Mesothelial cell of epicardium (in vitro differentiated cells): ENCODE measurements at places on chromosomes 3 and 15.

- no peak for DNase-seq
Observed at GRCh38 chr15:73982222-73982962, 9.7 kb downstream of the STOML1 start.

GRCh38 chr3:56064684-56065083, 403.6 kb downstream of the ERC2 start:
- no peak for DNase-seq

DNA sequence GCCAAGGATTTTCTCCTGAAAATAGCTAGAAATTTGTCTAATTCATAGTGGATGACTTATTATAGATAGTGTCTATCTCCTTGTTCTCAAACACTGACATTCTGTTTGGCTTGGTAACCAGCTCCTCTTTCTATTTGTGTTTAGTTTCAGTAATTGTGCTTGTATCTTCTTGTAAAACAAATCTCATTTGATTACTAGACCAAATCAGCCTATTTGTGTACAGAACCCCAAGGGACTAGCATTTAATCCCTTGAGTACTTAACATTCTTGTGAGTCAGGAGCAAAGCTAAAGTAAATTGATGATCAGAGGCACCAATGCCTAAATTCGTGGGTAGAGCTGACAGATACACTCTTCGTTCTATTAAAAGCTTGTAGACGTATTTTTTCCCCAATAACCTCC, 306.5 kb upstream of the SLITRK3 start:
- no peak for DNase-seq

DNA sequence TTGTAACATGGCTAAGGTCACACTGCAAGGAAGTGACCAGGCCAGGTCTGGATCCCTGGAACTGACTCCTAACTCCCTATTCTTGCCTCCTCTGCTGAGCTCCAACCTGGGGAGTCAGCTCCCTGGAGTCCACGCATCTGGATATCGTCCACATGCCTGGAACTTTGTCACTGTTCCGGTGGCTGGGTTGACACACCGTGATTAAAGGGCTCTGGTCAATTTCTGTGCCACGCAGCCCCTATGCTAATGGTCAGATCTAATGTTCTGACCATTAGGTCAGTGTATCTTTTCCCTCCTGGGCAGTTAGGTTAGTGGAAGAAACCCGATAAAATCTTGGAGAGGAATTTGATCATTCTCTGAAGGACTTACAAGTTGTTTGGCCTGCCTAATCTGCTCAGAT, 1.6 kb upstream of the TPM1 start:
- no peak for DNase-seq

DNA sequence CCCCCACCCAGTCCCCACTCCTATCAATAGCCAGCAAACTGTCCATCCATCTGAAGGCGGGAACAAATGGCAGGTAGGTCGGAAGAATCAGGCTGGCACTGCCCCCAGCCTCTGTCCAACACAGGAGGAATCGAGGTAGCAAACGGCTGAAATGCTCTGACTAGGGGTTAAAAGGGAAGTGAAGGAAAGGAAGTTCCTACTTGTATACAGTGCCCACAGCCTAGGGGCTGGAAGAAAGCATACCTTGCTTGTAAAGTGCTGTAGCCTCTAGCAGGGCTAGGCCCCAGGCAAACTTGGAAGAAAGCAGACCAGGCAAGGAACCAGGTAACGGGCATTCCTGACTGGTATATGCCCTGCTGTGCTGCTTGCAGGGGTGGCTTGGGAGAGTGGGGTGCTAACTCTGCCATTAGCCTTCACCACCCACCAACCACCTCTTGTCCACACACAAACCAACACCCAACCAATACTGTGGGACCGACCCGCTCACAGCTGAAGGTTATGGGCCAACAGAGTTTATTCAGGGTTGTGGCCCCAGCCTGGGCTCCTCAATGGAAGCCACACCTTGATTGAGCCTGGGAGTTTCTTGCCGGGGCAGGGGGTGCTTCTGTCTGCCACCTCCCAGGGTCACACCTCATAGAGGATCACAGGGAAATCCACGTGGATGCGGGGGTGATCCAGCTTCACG, 2.4 kb downstream of the TUSC2 start:
- DNase-seq: no peak

GRCh38 chr3:178291574-178292370, 244.5 kb upstream of the KCNMB2 start:
- no peak for DNase-seq

GRCh38 chr3:194322678-194323211, 28.4 kb downstream of the CPN2 start:
- DNase-seq: no peak

DNA sequence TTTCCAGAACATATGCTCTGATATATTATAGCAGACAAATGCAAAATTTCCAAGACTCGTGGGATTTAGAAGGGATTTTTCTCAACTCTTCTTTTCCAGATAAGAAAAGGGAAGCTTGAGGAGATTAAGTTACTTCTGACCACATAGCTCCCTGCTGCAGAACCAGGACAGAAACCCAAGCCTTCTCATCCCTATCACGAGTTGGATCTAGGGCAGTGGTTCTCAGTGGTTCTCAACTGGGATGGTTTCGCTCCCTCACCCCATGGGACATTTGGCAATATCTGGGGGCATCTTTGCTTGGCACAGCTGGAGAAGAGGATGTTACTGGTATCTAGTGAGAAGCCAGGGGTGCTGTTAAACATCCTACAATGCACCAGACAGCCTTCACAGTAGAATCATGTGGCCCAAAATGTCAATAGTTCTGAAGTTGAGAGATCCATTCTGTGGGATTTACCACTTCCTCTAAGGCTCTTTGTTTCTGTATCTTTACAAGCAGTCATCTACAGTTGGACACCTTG, 64.2 kb downstream of the LIPC start:
- no peak for DNase-seq

DNA sequence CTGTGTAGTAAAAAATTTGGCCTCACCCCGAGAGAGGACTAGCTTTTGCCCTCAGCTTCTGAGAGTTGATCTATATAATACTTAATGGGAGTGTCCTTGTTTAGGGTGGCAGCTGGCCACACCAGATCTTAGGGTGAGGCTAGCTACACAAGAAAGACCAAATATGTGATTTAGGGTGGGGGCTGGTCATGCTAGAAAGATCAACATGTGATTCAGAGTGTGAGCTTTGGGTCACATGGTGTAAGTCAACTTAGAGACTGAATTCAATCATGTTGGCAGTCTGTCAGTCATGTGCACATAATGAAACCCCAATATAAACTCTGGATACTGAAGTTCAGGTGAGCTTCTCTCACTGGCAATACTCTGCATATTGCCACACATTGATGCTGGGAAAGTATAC, 120.7 kb upstream of the DAZL start:
- no peak for DNase-seq

- DNase-seq: no peak
Observed at GRCh38 chr3:41579861-41580260, 380.6 kb downstream of the CTNNB1 start.

- DNase-seq: no peak
Observed at GRCh38 chr15:32970847-32971246, 223.7 kb downstream of the FMN1 start.

GRCh38 chr3:106485217-106485616, 616.4 kb upstream of the CBLB start:
- no peak for DNase-seq

DNA sequence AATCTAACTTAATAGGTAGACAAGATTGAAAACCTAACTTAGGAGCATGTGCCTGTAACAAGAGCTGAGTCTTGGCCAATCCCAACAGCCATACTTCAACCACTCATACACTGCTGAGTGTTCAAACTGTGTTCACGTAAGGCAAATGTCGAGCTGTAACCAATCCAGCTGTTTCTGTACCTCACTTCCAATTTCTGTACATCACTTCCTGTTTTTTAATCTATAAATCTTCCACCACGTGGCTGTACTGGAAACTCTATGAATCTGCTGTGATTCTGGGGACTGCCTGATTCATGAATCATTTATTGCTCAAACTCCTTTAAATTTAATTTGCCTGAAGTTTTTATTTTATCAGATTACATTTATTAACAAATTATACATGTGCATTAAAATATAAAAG, 44.6 kb upstream of the NEDD4 start:
- no peak for DNase-seq

DNA sequence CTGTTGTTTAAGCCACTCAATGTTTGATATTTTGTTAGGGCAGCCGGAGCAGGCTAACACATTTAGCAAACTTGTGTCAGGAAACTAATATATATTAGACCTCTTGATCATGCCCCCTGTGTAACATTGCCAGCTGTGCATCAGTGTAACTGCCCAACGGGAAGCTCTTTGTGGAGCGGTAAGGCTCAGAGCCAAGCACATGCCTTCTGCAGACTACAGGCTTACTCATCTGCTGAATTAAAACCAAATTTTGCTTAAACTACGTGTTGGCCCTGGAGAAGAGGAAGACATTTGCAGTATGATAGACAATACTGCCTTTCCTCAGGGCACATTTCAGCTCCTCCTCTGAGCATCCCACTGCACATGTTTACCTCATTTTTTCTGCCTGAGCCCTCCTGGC, 50.5 kb upstream of the KCNMB2 start:
- no peak for DNase-seq

- DNase-seq: no peak
Observed at GRCh38 chr15:71780115-71780976, 30.0 kb upstream of the NR2E3 start.

DNA sequence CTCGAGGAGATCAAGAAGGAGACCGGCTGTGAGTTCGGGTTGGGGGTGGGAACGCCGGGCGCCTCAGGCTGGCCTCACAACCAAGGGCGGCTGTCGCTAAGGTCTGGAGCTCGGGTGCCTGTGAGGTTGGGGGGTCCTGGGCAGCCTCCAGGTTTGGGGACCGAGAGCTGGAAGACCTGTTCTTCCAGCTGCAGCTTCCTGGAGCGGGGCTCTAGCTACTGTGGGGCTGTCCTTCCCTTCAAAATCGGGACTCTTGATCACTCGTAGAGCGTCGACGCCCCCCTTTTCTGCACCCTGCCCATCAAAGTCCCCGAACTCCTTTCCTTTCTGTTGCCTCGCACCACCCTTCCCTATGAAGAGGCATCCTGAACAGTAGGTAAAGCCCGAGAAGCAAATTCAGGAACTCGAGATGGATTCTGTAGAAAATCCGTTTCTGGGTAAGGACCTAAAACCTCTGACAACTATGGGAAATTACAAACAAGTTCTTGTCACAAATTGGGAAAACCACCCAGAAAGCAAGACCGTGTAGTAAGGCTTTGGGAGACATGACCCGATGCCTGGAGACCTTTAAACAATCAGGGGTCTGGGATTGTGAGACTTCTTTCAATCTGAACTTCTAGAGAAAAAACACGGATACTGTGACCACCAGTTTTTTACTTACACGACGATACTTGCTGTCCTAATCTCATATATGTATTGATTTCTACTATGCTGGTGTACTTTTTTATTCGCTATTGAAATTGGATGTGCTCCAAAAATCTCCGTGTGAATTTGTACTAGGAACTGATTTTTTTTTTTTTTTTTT, 556 bp downstream of the CHP1 start:
- no peak for DNase-seq

DNA sequence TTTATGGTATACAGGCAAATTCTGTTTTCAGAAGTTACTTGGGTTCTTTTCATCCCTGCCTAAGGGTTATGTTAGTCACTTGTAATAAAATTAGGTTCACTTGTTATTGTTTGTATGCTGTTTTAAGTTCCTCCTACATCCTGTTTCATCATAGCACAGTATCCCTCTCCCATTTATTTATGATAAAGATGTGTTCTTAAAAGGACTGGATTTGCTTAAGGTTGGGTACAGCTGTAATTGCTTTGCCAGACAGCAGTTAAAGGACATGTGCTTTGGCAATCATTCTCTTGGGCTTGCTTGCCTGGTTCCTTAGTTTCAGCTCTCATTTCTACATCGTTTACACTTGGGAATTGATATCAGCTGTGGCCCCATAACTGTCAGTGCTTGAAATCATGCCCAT, 11.7 kb downstream of the ATP2C1 start:
- DNase-seq: no peak

DNA sequence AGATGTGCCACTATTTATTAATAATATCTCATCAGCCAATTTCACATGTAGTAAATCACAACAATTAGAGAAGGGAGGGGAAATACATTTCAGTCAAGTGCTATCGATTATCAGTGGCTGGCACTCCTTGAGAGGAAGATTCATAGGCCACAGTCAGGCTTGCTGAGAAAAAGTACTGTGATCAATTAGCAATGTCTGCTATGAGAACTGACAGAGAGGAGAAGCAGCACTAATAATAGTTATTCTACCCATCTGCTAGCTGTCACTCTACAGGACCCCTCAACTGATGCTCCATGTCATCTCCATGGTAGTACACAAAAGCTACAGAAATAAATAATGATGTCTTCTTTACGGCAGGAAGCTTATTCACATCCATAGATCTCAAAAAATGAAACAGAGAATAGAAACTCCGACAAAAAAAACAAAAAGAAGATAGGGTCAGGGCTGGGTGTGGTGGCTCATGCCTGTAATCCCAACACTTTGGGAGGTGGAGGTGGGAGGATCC, 351.3 kb downstream of the FOXP1 start:
- DNase-seq: no peak
